ENCODE measurements at places on chromosomes 5 and 9.

- DNase-seq = no peak
Observed at GRCh38 chr5:72369301-72369700, 49.1 kb downstream of the PTCD2 start.

DNA sequence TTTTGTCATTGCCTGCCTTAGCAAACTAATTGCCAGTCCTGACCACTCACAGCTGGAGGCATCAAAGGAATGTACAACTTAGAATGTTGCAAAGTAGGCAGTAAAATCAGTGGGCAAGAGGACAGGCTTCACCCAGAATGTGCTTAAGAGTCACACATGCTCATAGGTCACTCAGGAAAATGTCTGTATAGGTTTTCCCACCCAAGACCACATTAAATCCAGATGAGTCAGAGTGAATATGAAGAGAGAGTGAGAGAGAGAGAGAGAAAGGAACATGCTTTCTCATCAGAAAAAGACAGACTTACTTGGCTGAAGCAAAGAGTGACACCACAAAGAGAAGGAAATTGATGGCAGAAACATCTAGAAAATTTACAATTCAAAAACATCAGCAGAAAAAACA, 37.9 kb downstream of the PLEKHG4B start:
- DNase-seq = no peak

GRCh38 chr5:105397749-105398148, 1835.2 kb upstream of the NUDT12 start:
- no peak for DNase-seq

- DNase-seq = no peak
Observed at GRCh38 chr5:172731680-172732074, 39.3 kb downstream of the DUSP1 start.

DNA sequence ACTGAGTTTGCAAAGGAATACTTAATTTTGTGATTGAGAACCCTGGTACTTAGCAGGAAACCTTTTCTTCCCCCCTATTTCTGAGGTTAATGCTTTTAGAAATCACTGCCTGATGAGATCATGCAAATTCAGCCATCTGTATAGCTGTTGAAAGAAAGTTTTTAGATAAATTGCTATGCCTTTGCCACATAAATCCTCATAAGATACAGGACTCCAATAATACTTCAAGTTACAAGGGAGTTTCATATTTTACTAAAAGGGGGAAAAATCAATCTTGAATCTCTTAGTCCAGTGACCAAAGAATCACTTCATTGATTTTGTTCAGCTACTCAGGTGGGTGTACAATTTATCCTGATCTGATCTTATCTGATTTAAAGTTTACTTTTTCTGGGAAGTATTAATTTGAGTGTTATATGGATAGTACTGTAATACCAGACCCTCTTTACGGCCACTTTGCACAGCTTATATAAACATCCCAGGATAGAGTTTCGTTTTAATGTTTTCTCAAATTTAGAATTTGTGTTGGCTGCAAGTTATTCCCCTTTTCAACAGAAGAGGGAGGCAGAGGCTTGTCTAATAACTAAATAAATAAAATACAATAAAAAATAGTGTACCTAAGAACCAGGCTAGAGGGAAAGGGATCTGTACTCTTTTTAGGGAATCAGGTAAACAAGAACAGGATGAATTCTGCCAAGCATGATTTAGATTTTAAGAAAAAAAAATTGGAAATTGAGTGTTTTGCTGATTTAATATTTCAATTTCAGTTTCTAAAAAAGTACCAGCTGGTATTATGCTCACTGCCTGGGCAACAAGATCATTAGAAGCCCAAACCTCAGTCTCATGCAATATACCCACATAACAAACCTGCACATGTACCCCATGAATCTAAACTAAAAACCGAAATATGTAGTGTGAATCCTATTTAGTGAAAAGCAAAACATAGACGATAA, 69.1 kb downstream of the PSAT1 start:
- DNase-seq = peak; percentile 42

- DNase-seq = no peak
Observed at GRCh38 chr5:103086547-103086946, 33.4 kb downstream of the GIN1 start.

DNA sequence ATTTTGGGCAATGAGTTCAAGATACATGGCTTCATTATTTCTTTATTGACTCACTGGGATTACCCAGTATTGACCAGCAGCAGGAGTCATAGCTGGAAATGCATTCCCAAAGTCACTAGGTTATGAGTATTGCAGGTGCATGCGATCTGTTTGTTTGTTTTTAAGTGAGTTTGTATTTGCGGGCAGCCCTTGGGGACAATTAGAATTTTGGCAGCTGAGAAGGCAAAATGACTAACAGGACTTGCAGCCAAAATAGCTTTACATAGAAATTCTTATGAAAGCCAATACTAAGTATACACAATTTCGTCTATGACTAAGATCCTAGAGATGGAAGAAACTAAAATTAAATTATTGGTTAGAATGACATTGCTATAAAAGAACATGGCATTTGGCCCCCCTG, 18.1 kb upstream of the RGMB start:
- DNase-seq = no peak

- DNase-seq = no peak
Observed at GRCh38 chr9:133888809-133889491, 103.2 kb downstream of the VAV2 start.

DNA sequence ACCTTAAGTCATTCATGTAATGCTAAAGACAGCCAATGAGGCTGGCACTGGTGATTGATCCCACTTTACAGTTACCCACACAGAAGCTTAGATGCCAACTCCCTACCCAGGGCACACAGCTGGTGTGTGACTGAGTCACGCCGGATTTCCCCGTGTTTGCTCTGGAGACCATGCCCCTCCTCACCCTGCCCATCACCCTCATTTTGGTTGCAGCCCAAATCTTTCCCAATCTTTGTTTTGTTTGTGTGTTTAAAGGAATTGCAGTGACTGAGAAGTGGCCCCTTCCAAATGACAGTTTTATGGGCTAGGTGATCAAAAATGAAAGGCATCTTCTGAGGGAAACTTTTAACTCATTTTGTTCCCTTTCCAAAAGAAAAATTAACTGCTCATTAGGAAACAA, 10.9 kb downstream of the FBXL7 start:
- no peak for DNase-seq

GRCh38 chr9:117678871-117679270, 25.3 kb upstream of the TLR4 start:
- DNase-seq = no peak

- no peak for DNase-seq
Observed at GRCh38 chr5:37663538-37663937, 176.3 kb downstream of the GDNF start.

DNA sequence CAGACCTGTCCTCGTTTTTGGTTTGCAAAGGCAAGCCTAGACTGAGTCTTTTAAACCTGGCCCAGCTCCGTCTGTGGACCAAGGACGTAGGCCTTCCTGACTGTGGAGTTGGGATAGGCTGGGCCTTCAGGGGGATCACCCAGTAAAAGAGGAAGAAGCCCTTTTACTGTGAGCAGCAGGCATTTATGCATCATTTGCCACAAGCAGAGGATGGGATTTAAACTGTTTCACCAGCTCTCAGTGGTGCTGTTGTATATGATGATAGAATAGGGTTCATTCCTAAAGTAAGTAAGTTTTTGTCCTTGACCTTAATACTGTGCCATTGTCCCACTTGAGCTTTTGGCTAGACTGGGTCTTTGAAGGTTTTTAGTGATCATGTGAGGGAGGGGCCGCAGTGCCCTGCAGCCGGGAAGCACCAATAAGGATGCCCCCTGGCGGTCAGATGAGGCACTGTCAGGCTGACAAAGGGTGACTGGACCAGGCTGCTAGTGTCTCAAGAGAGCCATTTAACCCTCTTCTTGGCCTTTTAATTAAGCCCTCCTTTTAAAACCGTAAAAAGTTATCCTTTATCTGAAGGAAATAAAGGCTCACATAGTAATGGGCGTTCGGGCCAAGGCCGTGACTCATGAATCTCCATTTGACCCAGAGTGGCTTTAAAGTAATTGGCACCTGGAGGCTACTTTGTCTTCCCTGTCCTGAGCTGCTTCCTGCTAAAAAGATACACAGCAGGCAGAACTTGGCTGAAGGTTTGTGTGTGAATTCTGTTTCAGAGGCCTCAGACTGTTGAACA, 74.0 kb downstream of the UBAP1 start:
- DNase-seq = peak; percentile 44

DNA sequence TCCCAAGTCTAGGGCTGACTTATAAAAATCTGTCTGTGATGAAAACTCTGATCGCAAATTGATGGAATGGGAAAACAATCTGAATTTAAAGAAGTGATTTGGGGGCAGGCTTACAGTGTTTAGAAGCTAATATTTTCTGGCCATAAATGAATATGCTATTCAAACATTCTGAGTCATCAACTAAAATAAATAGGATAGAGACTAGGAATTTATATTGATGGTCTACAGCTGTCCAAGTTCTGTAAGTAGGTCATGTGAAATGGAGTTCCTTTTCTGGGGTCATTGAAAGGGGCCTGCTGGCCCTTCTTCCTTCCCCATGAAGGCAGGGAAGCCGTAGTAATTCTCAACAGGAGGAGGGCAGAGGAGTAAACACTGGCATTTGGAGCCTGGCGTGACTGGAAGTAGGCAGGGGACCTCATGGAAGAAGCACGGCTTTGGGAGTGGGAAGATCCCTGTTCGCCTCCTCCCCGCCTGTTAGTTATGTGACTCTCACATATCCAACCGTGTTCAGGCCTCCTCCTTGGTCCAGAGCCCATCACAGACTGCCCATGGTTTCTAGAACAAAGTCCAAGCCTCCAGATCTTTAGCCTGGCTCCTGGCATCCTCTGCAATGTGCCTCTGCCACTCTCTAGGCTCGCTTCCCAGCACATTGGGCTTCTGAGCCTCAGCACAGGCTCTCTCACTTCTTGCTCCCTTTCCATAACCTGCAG, 31.7 kb downstream of the ALG2 start:
- DNase-seq = no peak

DNA sequence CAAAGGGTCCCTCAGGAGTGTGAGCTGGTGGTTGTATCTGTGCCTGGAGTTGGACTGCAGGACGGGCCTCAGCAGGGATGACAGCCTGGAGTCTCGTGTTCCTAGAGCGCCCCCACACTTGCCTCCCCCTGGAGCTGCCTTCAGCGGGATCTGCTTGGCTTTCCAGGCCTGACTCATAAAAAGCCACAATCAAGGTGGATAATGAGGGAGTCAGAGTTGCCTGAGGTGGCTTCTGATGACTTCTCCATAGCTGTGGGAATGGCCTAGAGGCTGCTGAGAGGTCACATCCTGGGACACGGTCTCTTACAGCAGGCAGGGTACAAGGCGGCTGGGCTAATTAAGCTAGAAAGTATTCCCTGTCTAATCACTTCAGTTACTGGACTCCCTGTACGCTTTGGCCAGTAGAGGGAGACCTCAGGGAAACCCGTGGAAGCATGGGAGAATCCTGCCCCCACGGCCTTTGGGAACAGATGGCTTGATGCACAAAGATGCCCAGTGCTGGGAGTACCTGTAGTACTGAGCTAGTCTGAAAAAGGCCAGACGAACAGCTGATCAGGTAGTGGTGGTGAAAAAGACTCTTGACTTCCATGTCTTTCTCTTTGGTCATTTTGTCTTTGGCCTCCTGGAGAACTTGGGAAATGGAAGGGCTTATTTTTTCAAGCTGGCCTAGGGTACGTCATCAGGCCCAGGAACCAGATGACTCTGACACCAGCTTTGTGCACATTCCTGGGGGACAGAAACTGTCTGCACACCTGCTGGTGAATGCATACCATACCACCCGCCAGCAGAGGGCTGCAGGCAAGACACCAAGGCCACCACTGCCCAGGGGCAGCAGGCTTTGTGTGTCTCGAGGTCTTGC, 16.1 kb upstream of the FRRS1L start:
- no peak for DNase-seq

GRCh38 chr5:115257981-115258380, 4.7 kb downstream of the PGGT1B start:
- no peak for DNase-seq

DNA sequence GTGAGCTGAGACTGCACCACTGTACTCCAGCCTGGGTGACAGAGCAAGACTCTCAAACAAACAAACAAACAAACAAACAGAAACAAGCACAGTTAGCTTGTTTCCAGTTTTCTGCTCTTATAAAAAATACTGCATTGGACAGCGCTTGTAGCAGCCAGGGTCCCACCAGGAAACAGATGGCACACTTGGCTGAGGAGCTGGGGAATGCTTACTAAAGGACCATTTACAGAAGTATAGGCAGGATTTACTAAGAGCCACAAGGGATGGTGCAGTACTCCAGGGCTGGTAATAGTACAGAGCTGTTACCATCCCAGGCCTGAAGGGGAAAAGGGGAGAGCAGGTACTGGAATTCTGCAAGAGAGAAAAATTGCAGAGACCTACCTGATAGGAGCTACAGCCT, 5.2 kb upstream of the ANKS6 start:
- no peak for DNase-seq

DNA sequence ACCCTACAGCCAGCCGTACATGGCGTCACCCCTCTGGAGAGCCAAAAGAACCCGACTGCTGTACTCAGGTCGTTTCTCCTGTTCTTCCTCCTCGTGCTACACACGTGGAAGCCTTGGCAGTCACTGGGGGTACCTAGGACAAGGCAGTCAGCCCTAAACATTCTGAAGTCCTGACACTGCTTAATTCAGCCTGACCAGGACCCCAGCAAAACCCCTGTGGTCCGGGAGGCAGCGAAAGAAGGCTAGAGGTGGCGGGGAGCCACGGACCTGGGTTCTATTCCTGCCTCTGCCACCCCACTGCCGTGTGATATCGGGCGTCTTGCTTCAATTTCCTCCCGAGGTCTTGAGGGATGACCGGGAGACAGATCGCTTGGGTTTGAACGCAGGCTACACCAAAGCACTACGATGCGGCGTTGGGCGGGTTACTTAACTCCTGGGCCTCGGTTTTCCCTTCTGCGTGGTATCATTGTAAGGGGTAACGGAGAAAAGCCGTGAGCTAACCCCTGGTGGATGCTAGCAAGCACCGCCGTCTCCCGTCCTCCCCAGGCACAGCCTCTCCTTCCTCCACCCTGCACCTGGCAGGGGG, 429 bp upstream of the ARL10 start:
- no peak for DNase-seq

GRCh38 chr9:34964458-34964857, 6.4 kb downstream of the PHF24 start:
- DNase-seq = no peak

GRCh38 chr9:38046661-38047300, 22.2 kb downstream of the SHB start:
- no peak for DNase-seq

GRCh38 chr9:132234535-132234934, 72.7 kb downstream of the NTNG2 start:
- no peak for DNase-seq

DNA sequence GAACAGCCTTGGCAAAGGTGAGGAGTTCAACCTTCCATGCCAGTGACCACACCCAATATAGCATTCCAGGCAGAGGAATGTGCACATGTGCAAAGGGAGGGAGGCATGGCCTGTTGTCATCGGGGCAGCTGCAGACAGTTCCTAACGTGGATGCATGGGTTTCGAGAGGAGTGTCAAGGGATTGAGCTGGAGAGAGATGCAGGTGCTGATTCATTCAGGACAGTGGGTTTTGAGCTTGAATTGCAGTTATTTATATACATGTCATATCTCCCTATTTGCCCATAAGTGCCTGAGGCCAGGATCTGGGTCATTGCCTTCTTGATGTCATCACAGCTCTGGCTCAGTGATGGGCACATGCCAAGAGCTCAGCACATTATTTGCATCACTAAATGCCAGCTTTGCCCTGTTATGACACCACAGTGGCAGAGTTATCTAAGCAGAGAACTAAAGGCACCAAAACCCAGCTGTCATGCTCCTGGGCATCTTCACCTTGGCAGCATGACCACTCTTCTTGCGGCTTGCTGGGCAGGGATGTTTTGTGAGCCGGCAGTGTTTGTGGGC, 278.0 kb downstream of the NTRK2 start:
- DNase-seq = no peak
